ENCODE measurements at places on chromosomes 5 and 9.

GRCh38 chr5:81838307-81838906, 87.5 kb upstream of the SSBP2 start:
- H3K4me1 ChIP-seq, result no peaks in the 10 kb centered on the region
- no peaks in the 10 kb centered on the region for H3K27me3 ChIP-seq
- DNase-seq, result no peak
- H3K36me3 ChIP-seq, result no peaks in the 10 kb centered on the region
- H3K27ac ChIP-seq, result no peak overlapping the region

- no peaks in the 10 kb centered on the region for H3K27me3 ChIP-seq
- peaks cover 79% of the 10 kb centered on the region for H3K4me1 ChIP-seq
- peaks cover 40% of the 10 kb centered on the region for H3K36me3 ChIP-seq
- DNase-seq, result no peak
- H3K27ac ChIP-seq, result no peak overlapping the region
Measured at GRCh38 chr5:132481596-132482211, 8.9 kb downstream of the IRF1 start.

DNA sequence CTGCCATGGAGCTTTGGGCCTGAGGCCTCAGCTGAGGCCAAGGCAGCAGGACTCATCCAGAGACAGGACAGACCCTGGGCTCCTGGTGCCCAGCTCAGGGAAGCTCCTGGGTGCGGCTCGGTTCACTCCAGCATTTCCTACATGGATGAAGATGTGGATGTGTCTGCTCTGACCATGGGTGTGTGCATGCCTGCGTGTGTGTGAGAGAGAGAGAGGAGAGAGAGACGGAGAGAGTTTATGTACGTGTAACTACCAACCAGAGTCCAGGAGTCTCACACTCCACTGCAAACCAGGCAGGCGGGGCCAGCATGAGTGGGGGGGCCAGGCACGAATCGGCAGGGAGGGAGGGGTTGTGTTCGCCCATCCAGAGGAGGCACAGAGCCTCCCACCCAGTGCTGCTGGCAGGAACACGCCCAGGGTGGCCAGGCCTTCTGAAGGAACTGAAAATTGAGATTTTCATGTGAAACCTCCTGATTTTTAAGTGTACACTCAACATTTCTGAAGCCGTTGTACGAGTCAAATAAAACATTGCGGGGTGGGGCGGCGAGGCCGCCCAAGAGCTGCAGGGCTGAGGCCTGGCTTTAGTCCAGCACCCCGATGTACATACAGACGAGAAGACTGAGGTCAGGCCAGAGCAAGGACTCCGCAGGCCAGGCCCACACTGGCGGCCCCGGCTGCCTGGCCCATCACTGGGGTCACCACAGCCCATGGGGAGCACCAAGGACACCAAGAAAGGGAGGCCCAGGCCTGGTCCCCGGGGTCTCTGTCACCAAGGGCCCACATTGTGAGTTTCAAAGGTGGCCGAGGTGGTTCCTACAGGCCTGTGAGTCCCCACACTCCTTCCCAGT, 88.7 kb downstream of the ADAMTS2 start:
- DNase-seq, result no peak
- H3K27me3 ChIP-seq, result no peaks in the 10 kb centered on the region
- H3K27ac ChIP-seq, result no peak overlapping the region
- H3K4me3 ChIP-seq, result no peak overlapping the region
- no peaks in the 10 kb centered on the region for H3K4me1 ChIP-seq

DNA sequence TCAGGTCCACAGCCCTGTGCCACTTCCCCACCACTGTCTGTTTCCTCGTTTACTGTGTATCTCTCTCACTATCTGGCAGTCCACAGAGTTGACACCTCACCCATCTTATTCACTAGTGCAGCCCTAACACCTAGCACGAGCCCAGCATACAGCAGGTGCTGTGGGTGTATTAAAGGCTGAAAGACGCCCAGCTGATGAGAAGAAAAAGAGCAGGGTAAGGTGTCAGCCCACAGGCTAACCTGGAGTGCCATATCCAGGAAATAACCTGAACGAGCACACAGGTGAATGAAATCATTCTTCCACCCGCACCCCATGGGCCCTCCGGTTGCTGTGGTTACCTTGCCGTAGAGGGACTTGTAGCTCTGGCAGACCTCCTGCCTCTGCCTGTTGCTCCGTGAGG, 18.6 kb downstream of the ANXA6 start:
- peak overlapping the region; percentile 26 for H3K4me3 ChIP-seq
- H3K4me1 ChIP-seq, result peaks cover 63% of the 10 kb centered on the region
- H3K27ac ChIP-seq, result peak overlapping the region; percentile 83

GRCh38 chr9:134887219-134887618, 6.6 kb downstream of the FCN2 start:
- no peaks in the 10 kb centered on the region for H3K36me3 ChIP-seq
- no peaks in the 10 kb centered on the region for H3K4me1 ChIP-seq
- no peak for DNase-seq
- no peak overlapping the region for H3K4me3 ChIP-seq
- H3K27me3 ChIP-seq, result no peaks in the 10 kb centered on the region

- H3K4me3 ChIP-seq, result no peak overlapping the region
- H3K4me1 ChIP-seq, result no peaks in the 10 kb centered on the region
- no peak for DNase-seq
Measured at GRCh38 chr9:111533099-111533790, 8.3 kb downstream of the ZNF483 start.

DNA sequence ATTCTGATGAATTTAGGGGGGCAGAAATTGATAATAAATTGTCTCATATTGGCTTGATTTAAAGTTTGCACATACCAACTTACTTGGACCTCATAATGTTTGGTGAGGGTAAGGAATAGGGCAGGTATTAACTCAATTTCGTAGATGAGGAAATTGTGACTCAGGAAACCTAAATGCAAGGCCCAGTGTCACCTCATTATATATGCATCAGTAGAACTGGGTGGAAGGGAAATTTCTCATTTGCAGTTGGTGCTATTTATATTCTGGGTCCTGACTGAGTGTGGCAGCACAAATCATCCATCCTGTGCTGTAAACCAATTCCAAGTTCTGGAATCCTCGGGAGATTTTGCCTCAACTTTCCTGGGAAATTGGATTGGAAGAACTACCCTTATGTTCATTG, 103.0 kb downstream of the SPATA31D1 start:
- no peaks in the 10 kb centered on the region for H3K27me3 ChIP-seq
- H3K27ac ChIP-seq, result no peak overlapping the region
- no peak overlapping the region for H3K4me3 ChIP-seq
- no peaks in the 10 kb centered on the region for H3K36me3 ChIP-seq
- no peak for DNase-seq

GRCh38 chr5:102271759-102272158, 24.3 kb downstream of the SLCO4C1 start:
- H3K27me3 ChIP-seq, result no peaks in the 10 kb centered on the region
- H3K27ac ChIP-seq, result no peak overlapping the region
- DNase-seq, result no peak
- H3K36me3 ChIP-seq, result no peaks in the 10 kb centered on the region

DNA sequence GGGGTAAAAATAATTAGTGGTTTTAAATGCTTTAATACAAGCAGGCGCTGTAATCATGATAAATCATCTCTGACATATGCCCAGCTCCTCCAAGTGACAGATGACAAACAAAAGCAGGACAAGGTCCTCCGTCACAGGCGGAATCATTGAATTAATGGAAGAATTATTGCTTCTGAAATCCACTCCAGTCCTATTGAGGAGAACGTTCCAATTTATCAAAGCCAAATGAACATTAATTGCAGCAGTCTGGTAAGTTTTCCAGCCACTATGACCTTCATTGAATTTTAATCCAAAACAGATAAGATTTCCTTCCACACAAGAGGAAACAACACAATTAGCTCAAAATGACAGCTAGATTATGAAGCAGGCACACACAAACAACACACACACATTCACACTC, 136.8 kb downstream of the ASTN2 start:
- H3K4me1 ChIP-seq, result no peaks in the 10 kb centered on the region
- H3K4me3 ChIP-seq, result no peak overlapping the region
- H3K27me3 ChIP-seq, result no peaks in the 10 kb centered on the region
- no peak for DNase-seq
- H3K36me3 ChIP-seq, result no peaks in the 10 kb centered on the region

- no peaks in the 10 kb centered on the region for H3K36me3 ChIP-seq
- H3K4me1 ChIP-seq, result peaks cover 19% of the 10 kb centered on the region
- H3K4me3 ChIP-seq, result no peak overlapping the region
- no peak for DNase-seq
- no peaks in the 10 kb centered on the region for H3K27me3 ChIP-seq
Measured at GRCh38 chr9:71891557-71892189, 19.3 kb downstream of the ABHD17B start.

DNA sequence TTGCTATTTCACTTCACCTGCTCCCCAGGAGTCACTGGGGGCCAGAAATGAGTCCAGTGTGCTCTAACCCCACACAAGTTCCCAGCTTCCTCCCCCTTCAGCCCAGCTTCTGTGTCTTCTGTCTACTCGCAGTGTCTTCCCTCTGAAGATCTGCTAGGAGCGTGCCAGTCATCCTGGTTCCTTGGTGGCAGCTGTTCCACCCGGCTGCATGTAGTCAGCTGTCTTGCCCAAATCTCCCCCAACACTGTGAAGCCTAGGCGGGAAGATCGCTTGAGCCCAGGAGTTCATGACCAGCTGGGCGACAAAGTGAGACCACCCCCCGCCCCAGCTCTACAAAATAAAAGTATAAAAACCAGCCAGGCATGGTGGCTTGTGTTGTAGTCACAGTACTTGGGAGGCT, 154.0 kb downstream of the GDNF start:
- H3K27ac ChIP-seq, result no peak overlapping the region
- H3K4me3 ChIP-seq, result no peak overlapping the region
- DNase-seq, result no peak
- no peaks in the 10 kb centered on the region for H3K27me3 ChIP-seq

GRCh38 chr5:148730942-148731898, 76.9 kb upstream of the HTR4 start:
- no peaks in the 10 kb centered on the region for H3K27me3 ChIP-seq
- H3K27ac ChIP-seq, result peak overlapping the region; percentile 10
- no peaks in the 10 kb centered on the region for H3K36me3 ChIP-seq

DNA sequence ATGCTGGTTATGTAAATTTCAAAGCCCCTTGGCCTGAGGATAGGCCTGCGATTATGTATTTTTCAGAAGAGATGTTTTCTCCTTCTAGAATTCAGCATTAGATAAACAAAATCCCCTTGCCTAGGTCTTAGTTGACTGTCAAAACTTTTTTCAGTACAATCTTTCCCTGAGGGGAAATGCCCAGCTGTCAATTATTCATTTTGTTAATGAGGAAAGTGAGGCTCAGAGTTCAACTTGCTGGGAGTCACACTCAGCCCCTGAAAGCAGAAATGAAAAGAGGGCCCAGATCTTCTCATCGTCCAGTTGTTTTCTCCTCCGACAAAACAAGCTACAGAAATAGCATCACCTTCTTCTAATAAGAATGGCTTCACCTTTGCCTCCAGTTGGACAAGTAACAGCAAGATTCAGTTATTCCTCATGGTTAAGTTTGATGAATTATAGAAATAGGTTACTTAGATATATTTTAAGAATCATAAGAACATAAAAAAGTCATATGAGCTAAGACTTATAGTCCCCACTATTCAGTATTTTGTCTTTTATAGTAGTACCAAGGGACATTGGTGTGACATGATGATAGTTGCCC, 627.1 kb upstream of the WWC1 start:
- no peaks in the 10 kb centered on the region for H3K4me1 ChIP-seq
- H3K4me3 ChIP-seq, result no peak overlapping the region
- no peak for DNase-seq
- no peaks in the 10 kb centered on the region for H3K27me3 ChIP-seq
- no peaks in the 10 kb centered on the region for H3K36me3 ChIP-seq
- H3K27ac ChIP-seq, result no peak overlapping the region

DNA sequence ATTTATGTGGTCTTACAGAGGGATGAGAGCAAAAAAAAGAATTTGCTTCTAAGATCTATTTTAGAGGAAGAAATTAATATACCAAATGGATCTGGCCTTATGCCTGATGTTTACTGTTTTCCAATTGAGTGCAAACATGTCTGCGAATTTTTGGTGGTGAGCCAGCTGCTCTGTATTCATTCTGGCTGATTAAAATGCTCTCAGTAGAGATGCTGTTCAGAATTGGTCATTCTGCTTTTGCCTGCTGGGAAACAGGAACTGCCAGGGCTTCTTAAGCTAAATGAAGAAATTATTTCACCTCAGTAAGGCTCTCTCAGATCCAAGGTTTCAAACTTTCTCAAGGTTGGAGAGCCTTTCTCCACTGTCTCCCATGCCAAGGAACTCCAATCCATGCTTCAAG, 132.0 kb upstream of the SV2C start:
- H3K27ac ChIP-seq, result no peak overlapping the region
- no peak overlapping the region for H3K4me3 ChIP-seq
- H3K27me3 ChIP-seq, result no peaks in the 10 kb centered on the region
- no peak for DNase-seq
- no peaks in the 10 kb centered on the region for H3K4me1 ChIP-seq

DNA sequence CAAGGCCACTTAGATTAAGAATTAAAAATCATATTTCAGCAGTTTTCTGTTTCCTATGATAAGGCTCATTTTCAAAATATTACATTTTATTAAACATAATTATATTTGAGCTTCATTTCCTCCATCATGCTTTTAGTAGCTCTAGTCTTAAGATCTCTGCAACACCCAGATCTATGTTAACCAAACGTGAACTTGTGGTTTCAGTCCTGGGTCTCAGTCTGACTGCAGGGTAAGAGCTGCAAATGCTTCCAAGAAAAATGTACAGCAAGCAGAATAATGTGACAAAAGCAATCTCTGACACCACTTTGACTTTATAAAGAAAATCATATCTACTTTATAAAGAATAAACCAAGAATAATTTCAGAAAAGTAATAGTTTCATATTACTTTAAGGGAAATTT, 512.4 kb downstream of the SEMA5A start:
- no peak overlapping the region for H3K4me3 ChIP-seq
- H3K27ac ChIP-seq, result no peak overlapping the region
- no peak for DNase-seq
- H3K27me3 ChIP-seq, result no peaks in the 10 kb centered on the region
- H3K4me1 ChIP-seq, result no peaks in the 10 kb centered on the region

- DNase-seq, result no peak
- H3K36me3 ChIP-seq, result no peaks in the 10 kb centered on the region
- no peaks in the 10 kb centered on the region for H3K27me3 ChIP-seq
- H3K4me1 ChIP-seq, result no peaks in the 10 kb centered on the region
- no peak overlapping the region for H3K4me3 ChIP-seq
- H3K27ac ChIP-seq, result no peak overlapping the region
Measured at GRCh38 chr5:79873187-79873586, 117.9 kb downstream of the MTX3 start.

- H3K4me1 ChIP-seq, result no peaks in the 10 kb centered on the region
- H3K27ac ChIP-seq, result no peak overlapping the region
- no peak for DNase-seq
Measured at GRCh38 chr5:765948-766631, 18.4 kb downstream of the ZDHHC11B start.

- H3K27me3 ChIP-seq, result no peaks in the 10 kb centered on the region
- no peak overlapping the region for H3K4me3 ChIP-seq
- no peaks in the 10 kb centered on the region for H3K4me1 ChIP-seq
- DNase-seq, result no peak
- no peaks in the 10 kb centered on the region for H3K36me3 ChIP-seq
- no peak overlapping the region for H3K27ac ChIP-seq
Measured at GRCh38 chr5:97106216-97106581, 36.2 kb downstream of the LIX1 start.
